ENCODE measurements at places on chromosomes 1 and 21. TPM values are rescaled to one million over a fixed set of nuclear protein-coding genes. Genes with fewer than 3 reads are reported as not detected.

NBPF1 gene
- 28.8 TPM for total RNA-seq

UBL4B gene
- not detected for total RNA-seq

CCDC30 gene
- total RNA-seq = 0.60 TPM

DNA sequence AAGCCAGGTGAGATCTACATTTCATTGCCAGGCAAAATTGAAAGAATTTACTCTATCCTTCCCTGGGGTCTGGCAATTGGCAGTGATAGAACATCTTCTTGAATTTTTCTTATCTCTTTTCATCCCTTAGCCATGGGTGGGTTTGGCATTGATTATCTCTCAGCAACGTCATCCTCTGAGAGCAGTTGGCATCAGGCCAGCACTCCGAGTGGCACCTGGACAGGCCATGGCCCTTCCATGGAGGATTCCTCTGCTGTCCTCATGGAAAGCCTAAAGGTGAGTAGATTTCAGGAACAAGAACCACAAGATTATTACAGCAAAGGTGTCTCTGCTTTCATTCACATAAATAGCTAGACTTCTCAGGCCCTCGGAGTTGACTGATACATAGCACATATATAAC is 39.3 kb downstream of the NCF2 start:
- DNase-seq = no peak

GRCh38 chr1:55213151-55213884 is 1.8 kb downstream of the USP24 start:
- no peak for DNase-seq

GRCh38 chr1:39262802-39263201 is 58.3 kb downstream of the MACF1 start:
- no peak for DNase-seq

DNA sequence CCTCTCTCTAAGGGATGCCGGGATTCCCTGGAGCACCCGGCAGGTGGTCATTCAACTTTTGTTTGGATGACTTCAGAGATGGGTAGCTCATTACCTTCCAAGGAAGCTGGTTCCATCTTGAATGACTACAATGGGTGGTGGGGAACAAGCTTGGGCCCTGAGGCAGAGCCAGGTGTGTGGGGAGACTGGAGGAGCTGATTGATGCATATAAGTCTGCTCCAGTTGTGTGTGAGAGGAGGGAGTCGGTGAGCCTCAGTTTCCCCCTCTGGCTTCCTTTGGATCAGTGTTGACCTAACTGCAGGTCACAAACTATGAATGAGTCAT is 133.8 kb upstream of the ZBTB40 start:
- DNase-seq = no peak

DNA sequence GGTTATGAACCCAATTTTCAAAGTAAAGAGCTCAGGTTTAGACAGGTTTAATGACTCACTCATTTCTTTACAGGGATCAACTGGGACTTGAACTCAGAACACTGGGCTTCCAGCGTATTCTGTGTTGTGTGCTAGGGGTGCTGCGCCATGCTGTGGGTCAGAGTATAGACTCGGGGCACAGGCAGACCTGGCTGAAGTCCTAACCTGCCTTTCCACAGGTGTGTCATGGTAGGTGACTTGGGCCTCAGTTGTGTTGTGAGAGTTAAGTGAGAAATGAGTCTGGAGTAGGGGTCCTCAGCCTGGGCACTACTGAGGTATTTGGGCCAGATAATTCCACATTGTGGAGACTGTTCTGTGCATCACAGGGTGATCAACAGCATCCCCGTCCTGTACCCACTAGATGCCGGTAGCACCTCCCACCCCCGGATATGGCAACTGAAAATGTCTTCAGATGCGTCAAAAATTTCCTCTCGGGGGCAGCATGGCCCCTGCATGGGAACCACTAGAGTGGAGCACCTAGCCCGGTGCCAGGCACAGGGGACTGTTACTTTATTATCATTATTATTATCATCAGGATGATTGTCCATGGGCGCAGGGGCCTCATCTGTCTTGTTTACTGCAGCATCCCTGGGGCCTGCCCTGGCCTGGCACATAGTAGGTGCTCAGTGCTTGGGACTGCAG is 575.5 kb downstream of the PTPRU start:
- no peak for DNase-seq

GRCh38 chr1:33372677-33373076 is 51.8 kb upstream of the A3GALT2 start:
- no peak for DNase-seq

GRCh38 chr1:223230161-223230881 is 87.3 kb upstream of the TLR5 start:
- DNase-seq = no peak

Measured in pulmonary artery endothelial cell (primary cell).